ENCODE measurements at places on chromosomes 11 and 22.

- DNase-seq, result no peak
Measured at GRCh38 chr11:1854132-1854948, 1.5 kb downstream of the LSP1 start.

DNA sequence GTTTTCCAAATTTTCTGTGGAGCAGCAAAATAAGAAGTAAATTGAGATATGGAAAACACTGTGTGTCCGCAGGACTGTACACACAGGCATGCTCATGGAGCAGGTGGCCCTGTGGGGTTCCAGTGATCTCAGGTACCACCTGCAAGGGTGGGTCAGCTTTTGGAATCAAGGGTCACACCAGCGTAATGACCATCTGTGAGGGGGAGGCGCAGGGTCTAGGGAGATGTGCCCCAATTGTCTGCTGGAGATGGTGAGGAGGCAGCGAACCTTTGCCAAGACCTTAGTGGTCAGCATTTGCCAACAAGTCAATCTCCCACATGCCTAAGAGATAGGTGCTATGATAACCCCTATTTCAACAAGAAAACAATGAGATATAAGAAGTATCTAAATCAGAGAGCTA lies 49.4 kb downstream of the SHANK2 start:
- DNase-seq, result no peak

GRCh38 chr22:17860220-17860965 lies 86.1 kb upstream of the BID start:
- no peak for DNase-seq

- DNase-seq, result no peak
Measured at GRCh38 chr22:19722982-19723231, 432 bp upstream of the GP1BB start.

DNA sequence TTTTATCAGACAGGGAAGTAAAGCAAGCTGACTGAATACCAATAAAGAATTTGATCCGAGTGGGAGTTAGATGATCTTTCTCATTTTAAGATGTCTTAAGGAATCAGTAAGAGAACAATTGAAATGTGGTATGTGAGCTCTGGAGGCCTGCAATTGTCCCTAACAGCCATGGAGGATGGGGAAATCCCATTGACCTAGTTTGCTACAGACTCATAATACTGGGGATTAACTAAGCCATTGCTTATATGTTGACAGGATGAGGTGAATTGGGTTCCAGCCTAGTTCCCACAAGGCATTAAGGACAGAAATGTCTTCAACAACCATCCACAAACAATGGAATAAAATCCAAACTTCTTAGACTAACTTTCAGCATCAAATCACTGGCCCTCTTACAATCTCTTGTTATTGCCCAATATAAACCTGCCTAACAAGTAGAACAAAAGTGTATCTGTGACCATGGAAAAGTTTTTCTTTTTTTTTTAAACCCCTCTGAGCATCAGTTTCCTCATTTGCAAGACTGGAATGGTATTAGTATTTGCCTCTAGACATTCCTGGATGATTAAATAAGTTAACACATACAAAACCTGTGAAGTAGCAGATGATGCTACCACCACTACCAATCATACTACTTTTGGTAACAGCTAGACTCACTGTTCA lies 773.2 kb downstream of the DLG2 start:
- DNase-seq, result no peak

- DNase-seq, result no peak
Measured at GRCh38 chr11:126095745-126096144, 33.1 kb upstream of the CDON start.
